ENCODE measurements at places on chromosomes 11 and 22.

DNA sequence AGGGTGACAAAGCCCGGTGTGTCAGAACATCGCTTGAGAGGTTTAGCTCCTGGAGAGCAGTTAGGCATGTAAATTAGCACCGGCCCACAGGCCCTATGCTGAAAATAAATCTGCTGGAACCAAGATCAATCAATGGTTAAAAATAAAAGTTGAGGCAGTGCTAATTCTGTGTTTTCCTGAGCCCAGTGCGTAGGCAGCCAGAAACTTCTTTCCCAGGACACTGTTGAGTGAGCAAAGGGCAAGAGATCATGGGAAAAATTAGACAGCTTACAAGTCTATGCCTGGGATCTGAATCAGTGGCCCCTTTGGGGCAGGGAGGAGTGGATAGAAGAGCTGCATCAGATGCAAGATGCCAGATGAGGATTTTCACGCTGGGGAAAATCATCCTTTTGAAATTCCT lies 539.2 kb downstream of the BUD13 start:
- no peaks in the 10 kb centered on the region for H3K36me3 ChIP-seq
- peaks cover 4% of the 10 kb centered on the region for H3K27me3 ChIP-seq
- H3K4me3 ChIP-seq = no peak overlapping the region
- H3K4me1 ChIP-seq = no peaks in the 10 kb centered on the region
- no peak overlapping the region for H3K27ac ChIP-seq

DNA sequence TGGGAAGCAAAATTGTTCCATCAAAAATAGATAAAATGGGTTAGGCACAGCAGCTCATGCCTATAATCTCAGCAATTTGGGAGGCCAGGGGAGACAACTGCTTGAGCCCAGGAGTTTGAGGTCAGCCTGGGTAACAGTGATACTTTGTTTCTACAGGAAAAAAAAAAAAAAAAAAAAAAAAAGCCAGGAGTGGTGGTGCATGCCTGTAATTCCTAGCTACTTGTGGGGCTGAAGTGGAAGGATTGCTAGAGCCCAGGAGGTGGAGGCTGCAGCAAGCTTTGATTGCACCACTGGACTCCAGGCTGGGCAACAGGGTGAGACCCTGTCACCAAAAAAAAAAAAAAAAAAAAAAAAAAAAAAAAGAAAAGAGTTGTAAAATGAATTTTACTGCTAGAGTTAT lies 49.6 kb downstream of the KIF18A start:
- no peaks in the 10 kb centered on the region for H3K4me1 ChIP-seq
- no peak overlapping the region for H3K4me3 ChIP-seq
- DNase-seq = no peak
- H3K27ac ChIP-seq = no peak overlapping the region

DNA sequence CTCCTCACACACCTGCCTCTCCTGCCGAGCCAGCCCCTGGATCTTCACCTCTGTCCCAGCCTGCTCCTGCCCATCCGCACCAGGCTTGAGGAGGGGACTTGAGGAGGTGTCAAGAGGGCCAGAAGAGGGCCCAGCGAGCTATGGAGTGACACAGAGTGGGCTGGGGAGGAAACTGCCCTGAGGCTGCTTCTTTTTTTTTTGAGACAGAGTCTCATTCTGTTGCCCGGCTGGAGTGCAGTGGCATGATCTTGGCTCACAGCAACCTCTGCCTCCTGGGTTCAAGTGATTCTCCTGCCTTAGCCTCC lies 21.9 kb upstream of the CDON start:
- peaks cover 12% of the 10 kb centered on the region for H3K27me3 ChIP-seq
- DNase-seq = no peak
- no peak overlapping the region for H3K4me3 ChIP-seq
- H3K27ac ChIP-seq = no peak overlapping the region
- no peaks in the 10 kb centered on the region for H3K36me3 ChIP-seq

DNA sequence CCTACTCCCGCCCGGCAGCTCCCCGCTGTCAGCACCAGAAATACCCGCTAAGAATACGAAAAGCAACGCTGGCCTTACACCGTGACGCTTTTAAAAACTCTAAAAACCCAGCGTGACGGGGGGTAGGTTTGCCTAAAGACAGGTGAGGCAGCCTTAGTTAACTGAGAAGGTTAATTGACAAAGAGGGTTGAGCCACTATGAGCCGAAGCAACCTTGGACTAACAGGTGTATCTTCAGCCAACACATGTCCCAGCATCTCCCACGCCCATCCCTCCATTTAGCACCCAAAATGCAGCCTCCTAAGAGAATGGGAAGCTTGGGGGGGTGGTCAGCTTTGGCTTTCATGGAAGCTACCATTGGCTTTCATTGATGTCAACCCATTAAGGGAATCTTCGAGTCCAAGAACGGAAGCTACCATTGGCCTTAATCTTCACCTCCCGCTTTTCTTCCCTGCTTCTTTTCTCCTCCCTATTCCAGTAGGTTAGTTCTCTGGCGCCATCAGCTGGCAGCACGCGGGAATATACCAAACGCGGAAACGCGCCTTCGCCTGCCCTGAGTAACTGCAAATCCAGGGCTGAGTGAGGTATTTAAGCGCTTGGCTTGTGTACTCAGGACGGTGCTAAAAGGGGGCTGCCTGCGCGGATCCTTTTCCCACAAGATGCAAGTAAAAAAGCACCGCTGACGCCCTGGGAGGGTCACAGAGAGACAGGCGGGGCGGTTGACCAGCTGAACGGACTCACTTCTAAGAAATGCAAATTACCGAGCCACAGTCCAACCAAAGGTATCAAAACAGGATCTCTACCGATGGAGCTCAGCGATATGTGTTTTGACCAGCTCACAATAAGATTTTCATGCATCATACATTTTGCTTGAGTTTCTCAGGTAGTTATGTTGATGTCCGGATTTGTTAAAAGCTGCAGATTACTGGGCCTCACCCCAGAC lies 38.5 kb upstream of the GLYATL1 start:
- peaks cover 36% of the 10 kb centered on the region for H3K27me3 ChIP-seq
- no peak for DNase-seq
- peaks cover 2% of the 10 kb centered on the region for H3K4me1 ChIP-seq
- H3K36me3 ChIP-seq = no peaks in the 10 kb centered on the region
- no peak overlapping the region for H3K27ac ChIP-seq

DNA sequence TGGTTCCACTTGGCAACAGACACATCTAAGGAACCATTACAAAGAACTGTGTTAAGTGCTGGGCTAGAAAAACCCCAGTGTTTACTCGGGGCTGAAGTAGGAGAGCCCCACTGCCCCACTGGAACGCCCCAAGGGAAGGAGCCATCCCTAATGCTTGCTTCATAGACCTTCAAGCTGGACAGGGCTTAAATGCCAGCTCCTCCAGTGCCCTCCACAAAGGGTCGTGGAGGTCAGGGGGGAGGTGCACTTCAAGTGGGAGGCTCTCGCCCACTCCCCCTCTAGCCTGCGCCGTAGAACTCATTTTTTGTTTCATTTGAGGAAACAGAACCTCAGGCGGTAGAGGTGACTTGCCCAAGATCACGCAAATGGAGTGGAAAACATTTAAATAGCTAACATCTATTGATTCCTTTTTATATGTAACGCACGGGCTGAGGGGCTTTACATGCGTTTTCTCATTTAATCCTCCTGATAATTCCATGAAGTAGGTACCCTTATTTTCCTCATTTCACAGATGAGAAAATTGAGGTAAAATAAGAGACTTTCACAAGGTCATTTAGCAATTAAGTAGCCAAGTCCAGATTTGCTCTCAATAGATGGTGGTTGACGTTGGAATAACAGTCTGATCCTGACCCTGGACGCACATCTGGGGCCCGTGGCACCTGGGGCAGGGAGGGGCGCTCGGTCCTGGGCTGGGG lies 545 bp upstream of the ZDHHC13 start:
- no peaks in the 10 kb centered on the region for H3K27me3 ChIP-seq
- H3K4me3 ChIP-seq = peak overlapping the region; percentile 91
- H3K36me3 ChIP-seq = peaks cover 4% of the 10 kb centered on the region

DNA sequence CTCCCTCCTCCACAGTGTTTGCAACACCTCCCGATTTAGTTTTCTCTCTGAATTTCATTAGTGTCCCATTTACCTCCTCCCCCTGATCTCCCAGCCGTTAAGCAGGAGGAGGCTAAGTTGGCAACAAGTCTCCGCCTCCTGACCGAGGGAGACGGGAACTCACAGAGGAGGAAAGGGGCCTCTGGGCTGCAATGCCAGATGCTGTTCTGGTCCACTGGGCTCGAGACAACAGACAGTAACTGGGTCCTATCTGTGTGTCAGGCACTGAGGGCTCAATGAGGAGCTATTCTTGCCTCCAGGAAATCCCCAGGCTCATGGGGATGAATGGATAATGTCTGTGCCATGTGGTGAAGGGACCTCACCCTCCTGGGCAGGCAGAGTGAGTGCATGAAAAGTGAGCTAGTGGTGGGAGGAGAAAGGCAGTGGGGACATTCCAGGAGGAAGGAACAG lies 228.1 kb downstream of the TENM4 start:
- no peak for DNase-seq
- no peaks in the 10 kb centered on the region for H3K4me1 ChIP-seq

- peaks cover 32% of the 10 kb centered on the region for H3K4me1 ChIP-seq
- no peak for DNase-seq
- H3K27me3 ChIP-seq = no peaks in the 10 kb centered on the region
- H3K36me3 ChIP-seq = peaks cover 12% of the 10 kb centered on the region
Measured at GRCh38 chr11:130123414-130124040, 36.1 kb upstream of the ST14 start.

- peaks cover 6% of the 10 kb centered on the region for H3K4me1 ChIP-seq
- no peak overlapping the region for H3K27ac ChIP-seq
- H3K4me3 ChIP-seq = no peak overlapping the region
- no peaks in the 10 kb centered on the region for H3K36me3 ChIP-seq
- no peak for DNase-seq
- peaks cover 6% of the 10 kb centered on the region for H3K27me3 ChIP-seq
Measured at GRCh38 chr11:10322830-10323792, 18.2 kb downstream of the ADM start.

DNA sequence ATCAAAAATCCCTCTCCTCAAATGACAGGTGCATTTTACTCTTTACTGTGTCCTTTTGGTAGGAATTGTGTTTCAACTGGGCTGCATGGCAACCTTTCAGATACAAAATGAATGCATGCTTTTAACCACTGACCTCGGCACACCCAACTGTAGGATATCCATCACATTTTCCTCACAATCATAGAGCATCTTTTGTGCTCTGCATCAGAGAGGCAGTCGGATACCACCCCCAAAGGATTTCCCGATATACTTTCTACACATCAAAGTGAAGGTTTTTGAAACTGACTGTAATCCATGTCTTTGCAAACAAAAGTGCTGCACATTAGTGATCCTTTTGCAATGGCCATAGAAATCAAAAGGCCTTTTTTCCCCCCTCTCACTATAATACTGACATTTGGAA lies 9.1 kb downstream of the ME3 start:
- H3K4me1 ChIP-seq = no peaks in the 10 kb centered on the region
- no peak overlapping the region for H3K27ac ChIP-seq
- peaks cover 20% of the 10 kb centered on the region for H3K27me3 ChIP-seq
- no peak for DNase-seq

GRCh38 chr11:2399488-2400068 lies 972 bp upstream of the TSSC4 start:
- no peaks in the 10 kb centered on the region for H3K27me3 ChIP-seq
- H3K36me3 ChIP-seq = peaks cover 10% of the 10 kb centered on the region
- H3K4me1 ChIP-seq = peaks cover 19% of the 10 kb centered on the region
- no peak for DNase-seq
- peak overlapping the region; percentile 92 for H3K4me3 ChIP-seq

GRCh38 chr11:5004424-5005274 lies 10.0 kb downstream of the OR51L1 start:
- H3K4me3 ChIP-seq = no peak overlapping the region
- H3K27me3 ChIP-seq = peaks cover 4% of the 10 kb centered on the region
- no peak overlapping the region for H3K27ac ChIP-seq
- no peaks in the 10 kb centered on the region for H3K4me1 ChIP-seq
- no peak for DNase-seq
- H3K36me3 ChIP-seq = no peaks in the 10 kb centered on the region

DNA sequence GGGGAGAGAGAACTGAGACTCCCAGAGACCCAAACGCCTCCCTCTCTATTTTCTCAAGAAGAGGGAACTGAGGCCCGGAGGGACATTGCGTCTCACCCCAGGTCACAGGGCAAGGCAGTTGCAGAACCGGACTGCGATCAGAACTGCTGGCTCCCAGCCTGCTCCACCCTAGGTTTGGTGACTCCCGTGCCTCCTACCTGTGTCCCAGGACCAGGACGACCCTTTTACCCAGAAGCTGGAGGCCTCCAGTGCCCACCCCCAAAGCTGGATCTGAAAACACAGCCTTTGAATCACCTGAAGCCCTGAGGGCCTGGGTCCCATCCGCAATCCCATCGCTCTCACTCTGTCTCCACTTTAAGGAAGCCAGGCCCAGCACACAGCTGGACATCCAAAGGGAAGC lies 1.4 kb downstream of the GSTT4 start:
- peaks cover 8% of the 10 kb centered on the region for H3K27me3 ChIP-seq
- H3K27ac ChIP-seq = no peak overlapping the region
- no peaks in the 10 kb centered on the region for H3K36me3 ChIP-seq
- no peak overlapping the region for H3K4me3 ChIP-seq
- DNase-seq = no peak

DNA sequence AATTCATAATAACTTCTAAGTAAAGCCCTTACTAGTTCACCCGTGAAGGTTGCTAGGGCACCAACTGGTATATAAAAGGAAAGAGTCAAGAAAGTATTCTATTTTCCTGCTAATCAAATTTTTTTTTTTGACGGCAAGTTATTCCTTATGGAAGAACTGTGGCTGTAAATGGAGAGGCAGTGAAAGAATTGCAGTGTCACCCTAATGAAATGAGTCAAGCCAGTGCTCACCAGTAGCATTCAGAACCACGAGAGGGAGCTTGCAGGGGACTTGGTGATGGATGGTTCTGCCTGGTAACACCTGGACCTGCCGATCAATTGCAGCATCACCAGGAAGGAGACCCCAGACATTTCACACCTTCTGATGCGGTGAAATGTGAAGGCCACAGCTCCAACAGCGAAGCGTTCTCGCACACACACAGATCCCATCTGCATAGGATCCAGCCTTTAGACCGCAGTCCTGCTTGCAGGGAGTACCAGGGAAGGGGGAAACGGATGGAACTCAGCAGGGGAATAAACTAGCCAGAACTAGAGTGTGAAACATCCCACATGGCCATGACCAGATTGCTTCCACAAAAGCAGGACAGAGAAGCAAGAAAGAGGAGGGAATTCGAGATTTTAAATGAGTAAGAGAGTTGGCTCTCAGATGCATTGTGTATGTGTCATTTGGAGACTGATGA lies 326.2 kb downstream of the TBC1D22A start:
- no peak overlapping the region for H3K4me3 ChIP-seq
- no peak for DNase-seq
- H3K36me3 ChIP-seq = peaks cover 25% of the 10 kb centered on the region
- no peak overlapping the region for H3K27ac ChIP-seq
- no peaks in the 10 kb centered on the region for H3K27me3 ChIP-seq

- no peak overlapping the region for H3K4me3 ChIP-seq
- DNase-seq = no peak
- peaks cover 3% of the 10 kb centered on the region for H3K36me3 ChIP-seq
- H3K27me3 ChIP-seq = peaks cover 16% of the 10 kb centered on the region
- H3K27ac ChIP-seq = no peak overlapping the region
- H3K4me1 ChIP-seq = no peaks in the 10 kb centered on the region
Measured at GRCh38 chr22:43852573-43853327, 9.6 kb downstream of the SULT4A1 start.

- no peaks in the 10 kb centered on the region for H3K36me3 ChIP-seq
- peaks cover 3% of the 10 kb centered on the region for H3K4me1 ChIP-seq
- no peak overlapping the region for H3K27ac ChIP-seq
- DNase-seq = no peak
- H3K4me3 ChIP-seq = no peak overlapping the region
- H3K27me3 ChIP-seq = peaks cover 4% of the 10 kb centered on the region
Measured at GRCh38 chr11:109914038-109914437, 179.2 kb upstream of the ZC3H12C start.

- peak overlapping the region; percentile 96 for H3K27ac ChIP-seq
- peaks cover 7% of the 10 kb centered on the region for H3K36me3 ChIP-seq
- peaks cover 3% of the 10 kb centered on the region for H3K27me3 ChIP-seq
- DNase-seq = peak; percentile 64
Measured at GRCh38 chr22:42396621-42397331, 35.4 kb downstream of the NFAM1 start.
